ENCODE measurements at places on chromosomes 4 and X. TPM values are rescaled to one million over a fixed set of nuclear protein-coding genes. Genes with fewer than 3 reads are reported as not detected.

DNA sequence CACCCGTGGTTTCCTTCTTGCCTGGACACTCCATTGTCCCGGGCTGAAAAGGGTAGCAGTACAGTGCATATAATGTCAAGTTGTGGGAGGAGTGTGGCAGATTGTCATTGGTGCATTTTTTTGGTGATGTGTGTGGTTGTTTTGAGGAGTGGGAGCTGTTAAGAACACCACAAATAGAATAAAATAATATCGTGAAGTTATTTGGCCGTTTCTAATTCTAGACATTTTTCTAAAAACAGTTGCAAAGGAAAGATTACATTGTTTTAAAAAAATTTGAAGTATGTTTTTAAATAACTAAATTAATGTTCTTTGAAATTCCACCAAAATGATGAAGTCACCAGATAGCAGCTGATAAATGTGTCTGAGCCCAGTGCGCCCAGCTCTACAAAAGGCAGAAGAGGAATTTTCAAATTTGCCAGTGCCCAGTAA, 1.3 kb downstream of the PKD2 start:
- DNase-seq = no peak

GRCh38 chr4:107276052-107276451, 239.9 kb upstream of the DKK2 start:
- no peak for DNase-seq

GRCh38 chr4:44632733-44633132, 18.7 kb downstream of the YIPF7 start:
- DNase-seq = no peak

DNA sequence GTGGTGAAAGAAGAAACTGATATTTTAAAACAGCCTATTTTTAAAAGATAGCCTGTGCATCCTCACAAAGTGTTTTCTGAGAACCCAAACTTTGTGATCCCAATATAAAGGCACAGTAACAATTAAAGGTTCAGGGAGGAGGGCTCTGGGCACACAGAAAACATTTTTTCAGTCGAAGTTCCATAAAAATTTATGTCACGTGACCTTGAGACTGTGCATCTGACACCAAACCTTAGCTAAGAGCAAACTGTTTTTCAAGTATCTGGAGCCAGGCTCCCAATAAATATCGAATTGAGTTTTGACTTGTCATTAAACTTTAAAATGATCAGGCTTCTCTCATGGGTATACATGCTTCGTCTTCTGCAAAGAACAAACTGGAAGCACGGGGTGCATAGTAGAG, 177.9 kb downstream of the BEND2 start:
- DNase-seq = no peak

DNA sequence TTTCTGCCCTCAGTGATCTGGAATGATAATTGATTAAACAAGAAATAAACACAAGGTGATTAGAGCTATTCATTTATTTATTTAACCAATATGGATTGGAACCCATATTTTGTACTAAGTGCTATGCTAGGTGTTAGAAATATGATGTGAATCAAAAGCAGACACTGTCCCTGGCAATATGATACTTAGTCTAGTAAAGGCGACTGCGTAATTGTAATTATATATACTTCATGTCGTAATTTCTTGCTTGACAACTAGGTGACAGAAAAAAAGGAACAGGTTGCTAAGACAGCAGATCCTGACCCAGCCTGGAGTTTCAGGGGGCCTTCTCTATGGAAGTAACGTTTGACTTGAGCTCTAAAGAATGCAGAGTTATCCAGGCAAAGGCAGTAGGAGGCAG, 236.5 kb upstream of the F9 start:
- DNase-seq = no peak

- DNase-seq = no peak
Measured at GRCh38 chr4:11700751-11701226, 272.1 kb upstream of the HS3ST1 start.

GRCh38 chr4:61214680-61215079, 14.6 kb downstream of the ADGRL3 start:
- DNase-seq = no peak

DNA sequence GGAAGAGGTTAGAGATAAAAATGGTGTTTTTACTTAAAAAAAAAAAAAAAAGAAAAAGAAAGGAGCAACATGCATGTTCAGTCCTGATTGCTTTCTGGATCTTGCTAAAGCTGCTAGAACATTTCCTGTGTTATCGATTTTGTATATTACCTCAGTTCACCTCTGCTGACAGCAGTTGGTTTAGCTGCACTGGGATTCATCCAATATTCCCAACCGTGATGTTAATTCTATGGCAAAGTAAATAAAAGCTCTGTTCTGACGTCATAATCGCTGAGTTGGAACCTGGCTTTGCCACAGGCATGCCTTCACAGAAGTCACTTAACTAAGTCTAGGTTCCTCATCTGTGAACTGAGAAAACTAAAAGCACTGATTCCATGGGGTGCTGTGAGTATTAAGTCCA, 90.7 kb upstream of the SORBS2 start:
- DNase-seq = no peak

DNA sequence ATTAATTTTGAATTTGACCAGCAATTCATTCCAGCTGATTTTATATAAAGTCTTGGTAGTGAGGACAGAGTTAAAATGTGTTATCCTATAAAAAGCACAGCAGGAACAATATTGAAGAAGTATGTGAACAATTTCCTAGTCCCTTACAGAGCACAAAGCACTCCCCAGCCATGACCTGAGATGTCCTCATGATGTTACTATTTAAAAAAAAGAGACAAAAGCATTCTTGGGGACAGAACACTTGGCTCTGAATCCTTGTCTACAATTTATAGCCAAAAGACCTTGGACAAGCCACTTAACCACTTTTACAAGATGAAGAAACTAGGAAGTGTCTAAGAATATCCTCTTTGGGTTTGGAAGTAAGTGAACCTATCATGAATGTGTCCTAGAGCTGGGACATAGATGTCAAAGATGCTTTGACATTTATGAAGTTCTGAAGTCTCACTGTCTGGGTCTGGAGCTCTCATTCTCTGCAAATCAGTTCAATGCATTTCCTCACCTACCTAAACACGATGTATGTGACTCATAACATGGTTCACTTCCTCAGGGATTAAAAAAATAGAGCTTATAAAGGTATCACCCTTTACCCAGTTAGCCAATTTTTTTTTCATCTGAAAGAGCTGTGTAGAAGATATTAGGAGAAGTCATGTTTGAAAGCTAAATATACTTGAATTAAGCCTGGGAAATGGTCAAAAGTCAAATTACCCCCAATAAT, 61.4 kb downstream of the IGFBP7 start:
- no peak for DNase-seq

- peak; percentile 90 for DNase-seq
Measured at GRCh38 chr4:127632420-127633403, at the start of gene INTU. TSS of gene INTU (plus strand) at chr4:127632957. CDS start at chr4:127633035, 78 bp downstream.

DNA sequence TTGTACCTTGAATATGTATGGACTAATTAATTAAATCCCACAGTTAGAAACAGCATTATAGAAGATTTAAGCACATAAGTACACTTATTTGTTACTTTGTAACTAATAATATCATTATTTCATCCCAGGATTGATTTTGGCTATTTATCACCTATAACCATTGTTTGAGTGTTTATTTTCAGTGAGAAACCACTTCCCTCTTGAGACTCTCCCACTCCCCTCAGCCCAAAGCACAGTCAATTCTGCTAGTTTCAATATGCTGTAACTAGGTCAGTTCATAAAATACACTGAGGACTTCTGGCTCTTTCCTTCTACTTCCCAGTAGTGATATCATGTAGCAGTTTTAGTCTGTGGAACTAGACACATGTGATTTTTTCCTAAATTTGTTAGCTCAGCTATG, 16.3 kb downstream of the OFD1 start:
- DNase-seq = no peak

DNA sequence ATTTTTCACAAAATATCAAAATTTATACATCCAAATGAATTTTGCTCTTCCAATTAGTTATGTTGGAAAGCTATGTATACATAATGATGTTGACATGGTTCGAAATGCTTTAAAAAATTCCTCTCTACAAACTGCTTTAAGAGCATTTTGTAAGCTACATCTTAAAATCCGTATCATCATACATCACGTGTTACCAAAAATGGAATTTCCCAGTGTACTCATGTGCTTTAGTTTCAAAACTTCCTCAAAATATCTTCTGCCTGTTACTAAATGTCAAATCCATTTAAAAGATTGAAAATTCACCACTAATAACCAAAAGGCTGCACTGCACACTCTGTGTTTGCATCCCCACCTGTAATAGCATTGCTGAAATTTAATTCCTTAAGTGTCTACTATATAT, 87.9 kb downstream of the WDFY3 start:
- no peak for DNase-seq

DNA sequence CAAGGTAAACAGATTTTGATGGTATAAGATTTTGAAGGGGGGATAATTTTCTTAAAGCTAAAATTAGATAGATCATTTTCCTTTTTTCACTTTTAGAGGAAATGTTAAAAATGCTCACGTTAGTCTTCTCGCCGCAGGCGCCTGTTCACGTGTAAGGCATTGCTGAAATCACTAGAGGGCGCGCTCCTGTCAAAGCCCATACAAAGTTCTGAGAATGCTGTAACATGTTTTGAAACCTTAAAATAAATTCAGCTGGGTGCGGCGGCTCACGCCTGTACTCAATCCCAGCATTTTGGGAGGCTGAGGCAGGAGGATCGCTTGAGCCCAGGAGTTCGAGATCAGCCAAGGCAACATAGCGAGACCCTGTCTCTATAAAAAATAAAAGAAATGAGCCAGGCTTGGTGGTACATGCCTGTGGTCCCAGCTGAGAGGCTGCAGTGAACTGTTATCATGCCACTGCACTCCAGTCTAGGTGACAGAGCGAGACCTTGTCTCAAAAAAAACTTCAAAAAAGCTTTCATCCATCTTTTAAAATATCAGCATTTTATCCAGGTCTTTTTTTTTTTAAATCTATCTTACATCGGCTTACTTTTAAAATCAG, 138.0 kb downstream of the RBMX2 start:
- no peak for DNase-seq

GRCh38 chr4:55087009-55087912, 38.1 kb downstream of the KDR start:
- DNase-seq = no peak

DNA sequence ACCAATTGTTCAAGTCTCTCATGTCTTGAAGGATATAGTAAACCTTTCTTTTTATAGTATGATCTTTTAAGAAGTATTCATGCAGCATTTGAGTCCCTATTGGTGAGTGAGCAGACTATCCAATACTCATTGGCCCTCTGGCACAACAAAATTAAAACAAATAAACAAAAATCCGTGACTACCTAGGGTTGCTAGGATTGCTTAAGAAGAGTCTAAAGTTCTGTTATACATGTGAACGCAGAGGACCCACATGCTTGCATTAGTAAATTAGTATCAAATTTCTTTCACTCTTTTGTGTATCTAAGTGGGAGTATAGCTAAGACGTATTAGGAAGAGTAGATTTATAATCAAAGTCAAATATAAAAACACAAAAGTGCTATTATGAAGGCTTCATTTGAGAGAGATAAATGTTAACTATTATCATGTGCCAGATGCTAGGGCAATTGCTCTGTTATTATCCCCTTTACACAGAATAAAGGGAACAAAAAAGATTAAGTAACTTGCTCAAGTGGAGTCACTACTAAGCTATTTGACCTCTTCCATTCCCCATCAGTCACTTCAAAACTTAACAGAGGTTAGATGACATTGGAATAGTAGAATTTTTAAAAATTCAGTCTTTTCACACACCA, 29.2 kb upstream of the LARP1B start:
- DNase-seq = no peak

GRCh38 chr4:137065311-137065710, 467.0 kb downstream of the PCDH18 start:
- DNase-seq = no peak

The SHROOM4 gene
- polyA plus RNA-seq = 16.3 TPM

The MAGEC2 gene
- not detected for polyA plus RNA-seq

The PABPC4L gene
- 10.0 TPM for polyA plus RNA-seq

The MAGEB3 gene
- polyA plus RNA-seq = not detected

The SLC25A6 gene
- polyA plus RNA-seq = 571 TPM

The TMPRSS11B gene
- polyA plus RNA-seq = not detected

The FGF13 gene
- 31.2 TPM for polyA plus RNA-seq

The RAB33A gene
- 0.65 TPM for polyA plus RNA-seq
